ENCODE measurements at places on chromosomes 6 and 20. TPM values are rescaled to one million over a fixed set of nuclear protein-coding genes. Genes with fewer than 3 reads are reported as not detected.

The ZBTB46 gene
- 6.0 TPM for total RNA-seq

The MAPK13 gene
- 66.0 TPM for total RNA-seq

GRCh38 chr20:44208770-44209169 is 1.8 kb downstream of the OSER1 start:
- no peak for DNase-seq

DNA sequence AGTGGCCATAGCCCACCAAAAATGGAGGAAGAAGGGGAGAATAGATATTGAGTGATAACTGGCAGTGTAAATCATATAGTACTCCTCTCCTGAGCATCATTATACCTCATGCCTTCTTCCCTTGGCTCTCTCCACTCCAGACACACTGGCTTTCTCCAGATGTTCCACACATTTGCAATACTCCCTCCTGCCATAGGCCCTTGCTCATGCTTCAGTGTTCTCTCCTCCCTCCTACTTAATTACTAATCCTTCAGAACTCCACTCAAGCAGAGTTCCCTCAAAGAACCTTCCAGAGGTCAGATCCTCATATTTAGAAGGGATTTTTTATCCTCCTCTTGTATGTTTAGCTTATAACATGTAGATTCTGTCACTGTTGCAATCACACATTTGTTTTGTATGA is 279.5 kb upstream of the SUPT3H start:
- no peak for DNase-seq

- no peak for DNase-seq
These were observed 53.0 kb upstream of the ANKEF1 start for GRCh38 chr20:9981829-9982228.

DNA sequence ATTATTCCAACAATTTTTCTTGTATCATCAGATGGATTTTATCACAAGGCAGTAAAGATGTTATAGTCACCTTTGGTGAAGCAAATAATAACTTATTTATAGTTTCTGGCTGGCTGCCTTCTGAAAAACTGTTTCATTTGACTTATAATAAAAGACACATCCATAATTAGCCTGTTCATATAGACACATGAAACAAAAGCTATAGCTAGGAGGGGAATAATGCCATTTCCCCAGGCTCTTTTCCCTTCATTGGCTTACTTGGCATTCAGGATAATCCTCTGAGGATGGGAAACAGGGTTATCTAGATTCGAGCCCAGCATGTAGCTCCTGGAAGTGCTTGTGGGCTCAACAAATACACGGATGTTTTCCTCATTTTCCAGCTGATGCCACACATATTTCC is 17.5 kb downstream of the MMP24 start:
- DNase-seq, result no peak

- DNase-seq, result no peak
These were observed 6.2 kb downstream of the GJE1 start for GRCh38 chr6:142138876-142139275.

DNA sequence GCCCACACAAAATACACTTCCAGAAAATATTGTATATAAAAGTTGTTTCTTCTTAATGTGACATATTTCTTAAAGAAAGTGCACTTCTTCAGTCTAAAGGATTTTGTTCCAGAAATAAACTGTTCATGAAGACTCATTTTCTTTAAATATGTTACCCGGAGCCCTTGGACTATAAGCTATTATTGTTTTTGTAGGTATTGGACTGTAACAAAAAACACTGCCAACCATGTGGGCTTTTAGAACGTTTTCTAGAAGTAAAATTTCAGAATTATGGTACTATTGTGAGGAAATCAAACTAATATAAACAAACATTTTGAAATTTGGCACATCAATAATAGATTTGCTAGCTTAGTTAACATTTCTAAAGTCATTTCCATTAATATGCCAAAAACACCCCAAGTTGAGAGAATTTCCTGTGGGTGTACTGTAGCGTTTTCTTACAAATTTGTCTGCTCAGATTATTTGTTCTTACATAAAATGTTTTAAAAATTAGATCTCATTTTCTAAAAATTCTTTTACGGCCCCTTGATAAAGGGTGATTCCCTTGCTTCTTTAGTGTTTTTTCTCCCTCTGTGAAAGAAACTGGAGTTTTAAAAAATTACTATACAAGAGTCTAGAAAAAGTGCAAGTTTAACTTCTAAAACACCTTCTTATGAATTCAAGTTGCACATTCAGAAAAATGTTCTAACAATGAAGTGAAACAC is 3.4 kb downstream of the NKX2-4 start:
- no peak for DNase-seq
